Spleen (tissue), 13 donors: ENCODE measurements at places on chromosomes 5 and 9.

DNA sequence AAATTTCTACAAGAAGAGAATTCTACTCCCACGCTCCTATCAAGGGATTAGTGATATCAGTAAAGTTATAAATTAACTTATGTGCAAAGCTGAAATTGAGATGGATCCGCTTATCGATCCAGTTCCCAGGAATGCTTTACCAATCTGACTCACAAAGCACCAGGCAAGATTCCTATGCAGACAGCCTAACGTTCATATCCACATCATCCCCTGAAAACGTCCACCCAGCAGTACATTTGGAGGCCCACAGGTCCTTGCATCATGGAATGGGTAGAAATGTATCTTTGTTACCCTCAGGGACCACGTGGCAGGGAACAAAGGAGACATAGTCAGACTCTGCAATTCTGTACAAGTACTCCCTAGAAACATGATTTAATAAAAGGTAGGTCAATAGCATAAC, 147.4 kb downstream of the ESM1 start:
- DNase-seq, result no peak

- no peak for DNase-seq
Observed at GRCh38 chr9:112032009-112032408, 135.4 kb downstream of the UGCG start.

GRCh38 chr5:117204404-117204803, 629.8 kb upstream of the SEMA6A start:
- DNase-seq, result no peak

GRCh38 chr9:121242219-121242958, 25.6 kb upstream of the GSN start:
- DNase-seq, result no peak

DNA sequence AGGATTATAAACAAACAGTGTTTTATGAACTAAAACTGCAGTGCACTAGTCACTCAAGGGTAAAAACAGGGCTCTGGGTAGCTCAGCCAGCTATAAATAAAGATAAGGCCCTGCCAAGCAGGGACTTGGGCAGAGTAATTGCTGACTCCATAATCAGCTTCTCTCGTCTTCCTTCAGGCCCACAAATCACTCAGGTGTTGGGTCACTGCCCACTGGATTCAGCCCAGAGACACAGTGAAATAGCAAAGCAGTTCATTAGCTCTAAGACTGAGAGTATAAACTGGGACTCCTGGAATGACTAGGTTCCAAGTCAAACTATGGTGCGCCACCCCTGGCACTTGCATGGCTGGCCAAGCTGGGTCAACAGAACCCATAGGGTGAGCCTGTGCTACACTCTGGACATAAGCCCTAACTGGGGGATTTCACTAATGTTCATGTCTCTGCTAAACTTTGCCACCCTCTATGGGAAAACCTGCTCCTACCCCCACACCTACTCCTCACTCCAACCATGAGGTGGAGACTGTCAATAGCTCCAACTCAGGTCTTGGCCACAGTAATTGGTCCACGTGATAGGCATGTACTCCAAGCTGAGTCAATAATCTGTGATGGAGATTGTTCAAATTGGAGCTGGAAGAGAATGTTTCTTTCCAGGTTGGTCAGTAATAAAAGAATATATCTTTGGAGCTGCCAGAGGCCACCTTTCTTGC, 158.5 kb downstream of the SLIT3 start:
- DNase-seq, result no peak

DNA sequence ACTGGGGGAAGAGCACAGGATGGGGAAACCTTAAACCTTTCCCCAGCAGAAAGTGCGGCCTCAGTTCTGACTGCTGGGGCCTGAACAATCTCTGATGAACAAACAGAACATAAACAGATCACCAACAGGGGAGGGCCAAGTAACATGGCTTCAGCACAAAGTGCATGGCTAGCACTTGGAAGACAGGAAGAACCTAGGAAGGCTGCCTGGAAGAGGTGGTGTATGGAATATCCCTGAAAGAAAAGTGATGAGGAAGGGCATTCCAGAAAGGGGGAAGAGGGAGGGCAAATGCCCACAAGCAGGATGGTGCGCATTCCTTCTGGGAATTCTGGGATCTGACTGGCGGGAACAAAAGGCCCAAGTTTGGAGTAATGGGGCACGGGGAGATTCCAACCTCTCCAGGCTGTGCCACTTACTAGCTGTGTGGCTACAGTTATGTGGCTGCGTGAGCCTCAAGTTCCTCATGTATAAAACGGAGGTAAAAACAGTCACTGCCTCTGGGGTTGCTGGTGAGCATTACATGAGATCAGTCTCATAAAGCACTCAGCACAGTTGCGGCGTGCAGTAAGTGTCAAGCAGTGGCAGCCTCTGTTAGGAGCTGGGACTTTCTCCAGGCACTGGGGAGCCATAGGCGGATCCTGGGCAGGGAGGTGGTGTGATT, 1.6 kb downstream of the PDGFRB start:
- no peak for DNase-seq
